SW 1271 (cell line): ENCODE measurements at places on chromosomes 4 and X.
A peak's percentile ranks its signal among the peaks of the same experiment; 100 is the strongest.

- no peak for DNase-seq
These were observed 158.9 kb downstream of the PRDM5 start for GRCh38 chr4:120763650-120764049.

DNA sequence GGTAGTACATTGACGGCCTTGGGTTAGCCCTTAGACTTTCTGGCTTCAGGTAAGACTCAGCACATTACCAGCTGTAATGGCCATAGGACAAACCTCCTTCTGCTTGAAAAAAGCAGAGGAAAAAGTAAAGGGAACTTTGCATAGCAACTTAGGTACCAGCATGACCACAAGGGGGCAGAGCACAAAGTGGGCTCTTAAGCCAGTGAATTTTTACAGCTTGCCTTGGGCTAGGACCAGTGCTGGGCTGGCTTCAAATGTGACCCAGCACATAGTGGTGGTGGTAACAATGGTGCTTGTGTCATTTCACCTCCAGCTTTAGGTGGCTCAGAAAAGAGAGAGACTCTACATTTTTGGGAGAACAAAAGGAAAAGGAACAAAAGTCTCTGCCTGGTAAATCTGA lies 66.1 kb downstream of the KLHL4 start:
- no peak for DNase-seq

DNA sequence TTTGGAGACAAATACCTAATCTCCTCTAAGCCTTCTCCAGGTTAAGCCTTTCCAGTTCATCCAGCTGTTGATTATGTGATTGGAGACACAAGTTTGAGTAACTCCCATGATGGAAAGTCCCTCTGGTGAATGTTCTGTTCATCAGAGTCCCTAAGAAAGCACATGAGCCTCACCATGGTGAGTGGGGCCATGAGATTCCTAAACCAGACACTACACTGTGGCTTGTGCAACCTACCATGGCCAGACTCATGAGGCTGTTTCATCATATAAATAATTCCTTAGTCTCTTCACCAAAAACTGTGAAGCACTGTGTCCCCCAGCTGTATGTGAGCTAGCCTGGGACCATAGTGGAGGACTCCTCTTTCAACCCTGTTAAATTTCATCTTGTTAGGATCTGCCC lies 14.4 kb downstream of the PKD2 start:
- DNase-seq = no peak

GRCh38 chr4:153072661-153073060 lies 131.6 kb upstream of the TRIM2 start:
- DNase-seq = no peak

- no peak for DNase-seq
These were observed 5.6 kb upstream of the SMIM31 start for GRCh38 chr4:164748375-164748774.

- no peak for DNase-seq
These were observed 6.9 kb downstream of the PLAC8 start for GRCh38 chr4:83107631-83108030.

- DNase-seq = no peak
These were observed 20.2 kb downstream of the MSL3 start for GRCh38 chrX:11778230-11778629.

DNA sequence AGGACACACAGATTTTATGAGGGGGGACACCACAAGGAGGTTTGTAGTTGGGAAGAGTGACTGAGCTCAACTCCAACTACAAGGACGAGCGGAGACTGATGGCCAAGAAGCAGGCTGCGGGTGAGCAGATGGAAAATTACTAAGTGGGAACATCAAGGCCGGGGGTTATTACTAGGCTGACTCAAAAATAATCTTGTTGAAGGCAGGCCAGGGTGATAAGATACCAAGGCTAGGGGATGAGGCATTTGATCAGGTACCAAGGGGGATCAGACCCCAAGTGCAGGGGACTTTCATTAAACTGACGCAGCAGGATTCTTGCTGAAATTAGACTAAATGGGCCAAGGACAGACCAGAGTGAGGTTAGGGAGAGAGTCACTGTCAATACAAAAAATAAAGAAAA lies 119.4 kb upstream of the SORBS2 start:
- DNase-seq = no peak

DNA sequence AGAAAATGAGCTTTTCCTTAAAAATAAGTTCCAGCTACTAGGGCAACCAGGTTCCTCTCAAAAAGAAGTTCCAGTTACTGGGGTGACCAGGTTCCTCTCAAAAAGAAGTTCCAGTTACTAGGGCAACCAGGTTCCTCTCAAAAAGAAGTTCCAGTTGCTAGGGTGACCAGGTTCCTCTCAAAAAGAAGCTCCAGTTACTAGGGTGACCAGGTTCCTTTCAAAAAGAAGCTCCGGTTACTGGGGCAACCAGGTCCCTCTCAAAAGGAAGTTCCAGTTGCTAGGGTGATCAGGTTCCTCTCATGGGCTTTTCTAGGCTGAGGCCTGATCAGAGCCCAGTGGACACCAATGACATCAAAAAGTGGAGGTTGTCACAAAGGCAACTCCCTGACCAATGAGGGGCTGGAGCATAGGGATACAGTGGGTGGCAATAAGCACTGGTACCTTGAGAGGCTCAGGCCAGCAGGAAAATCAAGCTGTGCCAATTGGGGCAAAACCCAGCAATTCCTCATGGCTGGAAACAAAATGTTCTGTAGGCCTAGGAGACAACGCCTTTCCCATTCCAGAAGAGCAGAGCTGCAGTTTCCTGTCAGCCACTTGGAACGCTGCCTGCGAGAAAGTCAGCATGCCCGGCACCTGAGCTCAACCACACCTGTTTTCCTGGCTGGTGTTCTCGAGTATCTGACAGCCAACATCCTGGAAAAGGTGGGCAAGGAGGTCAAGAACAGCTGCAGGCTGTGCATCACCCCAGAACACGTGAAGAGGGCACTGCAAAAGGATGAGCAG lies 12.3 kb upstream of the SYTL5 start:
- no peak for DNase-seq

DNA sequence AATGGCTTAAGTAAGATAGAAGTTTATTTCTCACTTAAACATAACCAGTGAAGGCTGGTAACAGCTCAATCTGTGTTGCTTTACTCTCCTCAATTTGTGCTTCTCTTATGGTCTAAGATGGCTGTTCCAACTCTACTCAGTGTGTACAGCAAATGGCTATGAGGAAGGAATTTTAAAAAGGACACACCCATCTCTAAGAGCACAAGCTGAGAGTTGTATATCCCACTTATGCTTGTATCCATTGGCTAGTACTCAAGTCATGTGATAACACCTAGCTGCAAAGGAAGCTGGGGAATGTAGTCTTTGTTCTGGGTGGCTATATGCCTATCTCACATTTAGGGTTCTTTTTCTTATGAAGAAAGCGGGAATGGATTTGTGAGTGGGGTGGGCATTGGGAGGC lies 63.3 kb downstream of the GPAT3 start:
- DNase-seq = peak; percentile 16
